SJCRH30 (cell line): ENCODE measurements at places on chromosomes 1 and 21. TPM values are rescaled to one million over a fixed set of nuclear protein-coding genes. Genes with fewer than 3 reads are reported as not detected.

- no peak overlapping the region for H3K27ac ChIP-seq
- no peak for DNase-seq
- H3K4me3 ChIP-seq, result no peak overlapping the region
These were observed 23.8 kb upstream of the OTUD7B start for GRCh38 chr1:150034336-150034735.

DNA sequence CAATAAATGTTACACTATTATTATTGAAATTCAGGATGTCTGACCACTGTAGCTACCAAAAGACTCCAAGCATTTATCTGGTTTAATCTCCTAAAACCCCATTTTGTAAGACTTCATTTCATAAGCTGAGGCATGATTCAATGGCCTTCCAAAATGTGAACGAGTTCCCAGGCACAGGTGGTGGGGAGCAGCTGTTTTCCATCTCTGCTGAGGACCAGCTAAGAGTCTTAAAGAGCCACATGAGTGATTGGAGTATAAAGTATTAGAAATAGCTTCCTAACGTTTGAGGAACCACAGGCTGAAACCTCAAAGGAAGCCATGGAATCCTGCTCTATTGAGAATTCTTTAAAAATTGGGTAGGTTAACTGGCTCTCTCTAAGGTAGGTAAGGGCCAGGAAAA lies 44.9 kb downstream of the SEC16B start:
- no peak for DNase-seq
- H3K27ac ChIP-seq, result no peak overlapping the region
- no peak overlapping the region for H3K4me3 ChIP-seq
- no peaks in the 10 kb centered on the region for H3K36me3 ChIP-seq
- H3K27me3 ChIP-seq, result peaks cover 5% of the 10 kb centered on the region; the same call in 1 of the 2 replicates
- no peaks in the 10 kb centered on the region for H3K4me1 ChIP-seq

DNA sequence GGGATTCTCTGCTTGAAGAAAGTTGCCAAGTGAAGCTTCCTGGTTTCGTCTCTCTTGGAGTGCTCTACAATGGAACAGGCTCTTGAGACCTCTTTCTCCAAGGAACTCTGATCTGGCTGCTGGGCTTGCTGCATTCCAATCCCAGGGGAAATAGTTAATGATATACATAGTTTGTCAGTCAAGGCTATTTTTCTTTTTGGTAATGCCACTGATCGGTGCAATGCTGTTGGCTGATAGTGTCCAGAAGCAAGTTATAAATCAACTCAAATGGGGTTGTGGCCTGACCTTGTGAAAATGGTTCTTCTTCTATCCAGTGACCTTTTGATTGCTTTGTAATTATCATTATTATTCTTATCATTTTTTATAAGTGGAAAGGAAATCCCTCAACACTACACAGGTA lies 48.4 kb upstream of the TNFSF18 start:
- H3K36me3 ChIP-seq, result no peaks in the 10 kb centered on the region
- H3K27me3 ChIP-seq, result no peaks in the 10 kb centered on the region
- H3K4me1 ChIP-seq, result no peaks in the 10 kb centered on the region
- H3K27ac ChIP-seq, result no peak overlapping the region

- H3K27ac ChIP-seq, result no peak overlapping the region
- H3K4me1 ChIP-seq, result no peaks in the 10 kb centered on the region
- H3K36me3 ChIP-seq, result no peaks in the 10 kb centered on the region
- H3K4me3 ChIP-seq, result no peak overlapping the region
These were observed 147.8 kb downstream of the ZNF326 start for GRCh38 chr1:90142697-90143096.

DNA sequence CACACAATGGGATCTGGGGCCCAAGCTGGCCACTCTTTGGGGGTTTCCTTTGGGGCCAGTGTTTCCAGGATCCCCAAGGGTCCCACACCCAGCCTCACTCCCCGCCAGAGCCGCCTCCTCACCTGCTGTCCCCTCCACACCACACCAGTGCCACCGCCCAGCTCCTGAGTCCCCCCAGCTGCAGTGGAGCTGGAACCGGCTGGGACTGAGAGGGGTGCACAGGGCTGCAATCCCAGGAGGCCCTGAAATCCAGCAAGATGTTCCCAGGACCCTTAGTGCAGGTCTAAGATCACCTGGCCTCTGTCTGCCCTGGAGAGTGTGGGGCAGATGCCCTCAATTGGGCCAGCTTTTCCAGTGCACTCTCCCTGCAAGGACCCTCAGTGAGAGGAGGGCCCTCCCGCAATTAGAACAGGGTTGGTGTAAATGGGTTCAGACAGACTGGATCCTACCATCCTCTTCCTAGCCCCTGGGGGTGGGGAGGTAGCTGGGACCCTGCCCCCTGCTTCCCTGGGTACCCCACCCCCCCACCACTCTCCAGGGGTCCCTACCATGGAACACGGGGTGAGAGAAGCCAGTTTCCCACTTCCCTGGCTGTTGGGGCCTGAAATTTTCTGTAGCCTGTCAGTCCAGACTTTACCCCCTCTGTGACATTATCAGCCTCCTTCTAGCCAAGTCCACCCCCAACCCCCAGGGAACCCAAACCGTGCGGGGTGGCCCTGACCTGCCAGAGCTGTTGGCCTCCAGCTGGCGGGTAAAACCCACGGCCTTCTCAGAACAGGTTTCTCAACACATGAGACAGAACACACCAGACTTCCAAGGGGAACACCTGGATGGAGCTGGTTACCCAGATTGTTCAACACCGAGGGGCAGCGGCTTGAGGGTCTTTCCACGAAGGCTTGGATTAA lies 7.0 kb downstream of the KRTAP10-12 start:
- H3K27me3 ChIP-seq, result 0 out of 2 replicates have a peak, but pooled peaks cover 3% of the 10 kb centered on the region
- no peaks in the 10 kb centered on the region for H3K4me1 ChIP-seq
- DNase-seq, result no peak

GRCh38 chr1:18633422-18634155 lies 2.9 kb downstream of the PAX7 start:
- H3K4me1 ChIP-seq, result no peaks in the 10 kb centered on the region
- H3K27ac ChIP-seq, result no peak overlapping the region
- H3K36me3 ChIP-seq, result no peaks in the 10 kb centered on the region

DYRK1A gene
- 59.8 and 67.5 TPM in 2 replicates for total RNA-seq

CD244 gene
- total RNA-seq, result not detected in 2 replicates

PSMB2 gene
- 139 and 150 TPM in 2 replicates for total RNA-seq
